Stimulated activated CD4-positive, alpha-beta T cell treated with anti-CD3 and anti-CD28 coated beads, Interleukin-12 subunit alpha, Interleukin-12 subunit beta, amount 100 ng/mL, for 48 hours (primary cell): ENCODE measurements at places on chromosomes 3 and 15.

DNA sequence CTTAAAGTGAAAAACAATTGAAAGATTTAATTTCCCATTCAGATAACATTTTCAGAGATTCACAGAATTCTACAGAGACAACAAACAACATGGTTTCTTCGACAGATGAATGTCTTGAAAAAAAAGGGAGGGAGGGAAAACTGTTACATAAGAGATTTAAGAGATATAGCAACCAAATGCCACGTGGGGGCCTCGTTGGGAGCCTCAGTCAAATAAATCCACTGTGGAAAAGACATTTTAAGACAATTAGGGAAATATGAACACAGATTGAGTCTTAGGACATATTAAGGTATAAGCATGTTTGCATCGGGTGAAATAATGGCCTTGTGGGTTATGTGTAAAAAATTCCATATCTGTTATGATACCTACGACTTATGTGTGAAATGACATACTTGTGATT lies 5.0 kb upstream of the PRRT3 start:
- no peak for DNase-seq

DNA sequence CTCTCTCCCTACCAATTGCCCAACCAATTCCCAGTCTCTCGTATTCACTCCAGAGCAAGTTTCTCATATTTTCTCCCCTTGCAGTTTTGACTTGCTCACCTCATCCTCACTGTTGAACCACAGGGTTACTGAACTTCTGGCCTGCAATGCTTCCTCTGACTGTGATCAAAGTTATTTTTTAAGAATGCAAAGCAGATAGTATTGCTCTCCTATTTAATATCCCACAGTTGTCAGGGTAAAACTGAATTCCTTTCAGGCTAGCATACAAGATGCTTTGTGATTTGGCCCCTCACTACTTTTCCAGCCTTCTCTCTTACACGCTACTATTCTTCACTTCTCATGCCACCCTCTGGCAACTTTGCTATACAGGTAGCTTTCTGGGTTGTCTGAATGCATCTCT lies 80.9 kb downstream of the LRRFIP2 start:
- no peak for DNase-seq

- no peak for DNase-seq
Measured at GRCh38 chr3:45948311-45948781, 5.1 kb downstream of the CXCR6 start.

- DNase-seq, result no peak
Measured at GRCh38 chr3:32969656-32970055, 18.2 kb downstream of the CCR4 start.

DNA sequence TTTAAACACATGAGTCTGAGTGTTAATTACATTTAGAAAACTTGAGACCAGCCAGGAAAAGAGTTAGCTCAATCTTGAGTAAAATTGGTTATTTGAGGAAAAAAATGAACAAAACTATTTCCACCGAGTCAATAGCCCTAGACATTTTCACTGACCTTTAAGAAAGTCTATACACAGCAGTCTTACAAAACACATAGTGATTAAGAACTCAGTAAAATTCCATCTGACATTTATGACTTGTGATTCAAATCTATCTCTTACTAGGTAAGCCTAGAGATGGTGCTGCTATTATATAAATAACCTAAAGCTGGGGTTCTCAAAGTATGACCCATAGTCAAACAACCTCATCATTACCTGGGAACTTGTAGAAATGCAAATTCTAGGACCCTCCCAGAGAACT lies 109.1 kb upstream of the COL8A1 start:
- no peak for DNase-seq

- no peak for DNase-seq
Measured at GRCh38 chr3:119613201-119613600, 15.5 kb downstream of the PLA1A start.

DNA sequence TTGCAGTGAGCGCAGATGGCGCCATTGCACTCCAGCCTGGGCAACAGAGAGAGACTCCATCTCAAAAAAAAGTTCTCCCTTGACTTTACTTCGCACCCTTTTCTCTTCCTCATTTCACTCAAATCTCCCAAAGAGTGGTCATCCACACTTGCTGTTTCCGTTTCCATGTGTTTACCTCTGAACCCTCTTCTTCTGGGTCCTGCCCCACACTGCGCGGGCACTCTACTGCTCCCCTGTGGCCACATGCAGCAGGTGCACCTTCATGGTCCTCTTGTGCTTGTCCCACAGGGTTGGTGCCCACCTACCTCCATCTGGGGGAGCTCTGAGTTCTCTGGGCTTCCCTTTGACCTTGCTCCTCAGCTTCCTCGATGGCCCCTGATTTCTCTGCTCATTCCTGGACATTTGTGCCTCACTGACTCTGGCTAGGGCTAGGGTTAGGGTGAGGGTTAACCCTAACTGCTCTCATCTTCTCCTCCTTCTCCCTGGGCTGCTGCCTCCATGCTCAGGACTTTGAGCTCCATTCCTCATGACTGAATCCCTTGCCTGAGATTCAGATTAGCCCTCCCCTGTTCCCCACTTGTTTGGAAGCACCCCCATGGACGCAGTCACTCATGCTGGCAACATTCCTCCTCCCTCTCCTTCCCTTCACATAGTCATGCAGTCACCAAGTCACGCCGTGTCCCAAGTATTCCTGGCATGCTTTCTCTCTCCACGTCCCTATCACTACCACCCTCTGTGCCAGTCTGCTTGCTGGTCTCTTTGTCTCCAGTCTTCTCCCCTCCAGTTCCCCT lies 26.6 kb upstream of the KY start:
- no peak for DNase-seq

- DNase-seq, result no peak
Measured at GRCh38 chr15:57183041-57183440, 193.3 kb upstream of the CGNL1 start.

- DNase-seq, result no peak
Measured at GRCh38 chr3:16998236-16998923, 113.6 kb downstream of the PLCL2 start.

GRCh38 chr3:69948246-69948862 lies 51.2 kb upstream of the SAMMSON start:
- DNase-seq, result no peak

DNA sequence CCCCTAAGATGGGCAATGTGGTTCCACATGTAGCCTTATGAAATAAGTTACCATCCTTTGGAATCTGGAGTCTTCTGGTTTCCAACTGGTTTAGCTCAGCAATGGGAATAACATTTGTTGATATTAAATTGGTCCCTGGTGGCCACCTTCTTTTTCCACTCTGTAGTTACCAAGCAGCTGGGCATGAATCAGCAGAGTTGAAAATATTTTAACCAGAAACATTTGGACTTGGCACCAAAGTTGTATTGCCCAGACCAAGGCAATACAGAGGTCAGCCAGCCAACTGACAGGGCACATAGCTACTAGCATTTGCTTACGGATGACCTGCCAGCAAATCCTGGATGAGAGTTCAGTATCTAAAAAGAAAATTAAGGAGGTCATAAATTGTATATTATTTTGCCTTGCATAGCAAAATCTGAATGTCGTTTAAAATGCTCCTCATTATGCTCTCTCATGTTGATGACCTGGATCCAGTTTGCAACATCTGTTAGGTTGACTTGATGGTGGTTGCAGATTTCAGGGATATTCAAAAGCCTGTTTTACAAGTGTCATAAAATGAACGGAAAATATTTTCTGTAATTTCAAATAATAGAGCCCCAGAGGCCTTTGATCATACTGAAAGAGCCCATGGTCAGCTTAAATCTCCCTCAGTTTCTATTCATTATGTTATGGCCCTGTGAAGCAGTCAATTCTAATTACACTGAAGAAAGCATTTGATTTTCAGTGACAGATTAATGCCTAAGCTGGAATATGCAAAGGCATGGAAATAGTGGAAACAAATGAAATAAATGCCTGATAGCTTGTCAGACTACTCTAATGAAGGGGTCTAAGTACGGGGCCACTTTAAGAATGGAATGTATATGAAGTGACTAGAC lies 54.6 kb downstream of the PPM1L start:
- no peak for DNase-seq

DNA sequence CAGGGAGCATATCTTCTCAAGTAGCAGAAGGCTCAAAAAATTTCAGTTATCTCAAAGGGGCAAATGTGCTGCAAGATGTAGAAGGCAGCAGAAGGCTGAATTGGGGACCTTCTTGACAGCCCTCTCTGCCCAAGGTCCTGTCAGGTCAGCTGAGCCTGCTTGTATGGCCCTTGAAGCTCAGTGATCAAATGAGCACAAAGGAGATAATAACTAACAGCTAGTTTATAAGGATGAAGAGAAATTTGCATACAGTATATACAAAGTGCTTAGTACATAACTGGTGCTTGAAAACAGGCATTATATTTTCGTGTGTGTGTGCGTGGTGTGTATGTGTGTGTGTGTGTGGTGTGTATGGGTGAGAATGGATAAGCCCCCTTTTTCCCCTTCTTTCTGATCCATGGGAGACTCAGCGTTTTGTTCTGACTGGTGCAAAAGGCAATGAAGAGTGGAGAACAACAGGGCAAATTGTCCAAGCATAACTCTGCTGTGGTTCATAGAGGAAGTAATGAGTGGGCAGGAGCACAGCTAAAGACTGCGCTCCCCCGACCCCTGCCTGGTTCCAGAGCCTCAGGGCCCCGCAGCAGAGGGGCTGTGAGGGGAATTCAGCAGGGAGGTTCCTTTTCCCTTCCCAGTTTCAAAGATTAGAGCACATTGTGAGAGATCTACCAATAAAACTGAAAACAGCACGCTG lies 356.8 kb upstream of the NR2F2 start:
- no peak for DNase-seq

DNA sequence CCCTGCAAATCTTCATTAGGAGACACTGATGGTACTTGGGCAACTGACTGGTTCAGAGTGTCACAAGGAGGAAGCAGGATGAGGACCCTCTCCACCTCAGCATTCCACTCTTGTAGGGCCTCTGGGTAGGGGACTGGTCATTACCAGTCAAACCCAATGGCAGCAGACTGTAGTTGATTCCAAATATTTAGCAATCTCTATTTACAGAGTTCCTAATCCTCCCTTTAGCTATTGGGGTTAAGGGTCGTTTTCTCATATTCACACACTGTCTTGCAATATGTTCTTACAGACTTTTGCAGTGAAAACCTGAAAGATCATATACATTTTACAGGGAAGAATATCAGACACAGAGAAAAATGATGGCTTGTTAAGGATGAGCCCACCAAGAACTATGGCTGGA lies 397.7 kb downstream of the GAP43 start:
- no peak for DNase-seq

- no peak for DNase-seq
Measured at GRCh38 chr3:127045435-127046045, 62.6 kb downstream of the PLXNA1 start.

DNA sequence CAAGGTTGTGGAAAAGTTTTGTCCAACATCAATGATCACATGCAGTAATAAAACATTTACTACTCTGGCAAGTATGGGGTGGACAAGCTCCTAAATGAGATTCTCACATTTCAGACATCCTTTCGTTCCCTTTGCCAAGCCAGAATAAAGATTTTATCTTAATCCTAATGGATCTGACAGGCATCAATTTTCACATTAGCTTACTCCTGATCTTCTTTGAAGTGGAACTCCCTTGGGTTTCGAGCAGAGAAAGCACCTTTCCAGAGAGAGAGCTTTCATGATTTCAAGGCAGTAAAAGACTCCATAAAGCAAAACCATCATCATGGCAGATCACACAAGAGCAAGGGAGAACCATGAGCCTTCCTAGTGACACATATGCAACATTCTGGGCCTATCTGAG lies 27.3 kb upstream of the EID1 start:
- DNase-seq, result no peak

GRCh38 chr15:71951134-71951533 lies 140.8 kb downstream of the NR2E3 start:
- no peak for DNase-seq
